Activated CD4-positive, alpha-beta T cell treated with anti-CD3 and anti-CD28 coated beads, Interleukin-2, Interleukin-4, amounts not matched to agents 100 ng/mL and 50 ng/mL, durations not matched to agents 16 hours and 8 hours (primary cell): ENCODE measurements at places on chromosomes 16 and 17.

DNA sequence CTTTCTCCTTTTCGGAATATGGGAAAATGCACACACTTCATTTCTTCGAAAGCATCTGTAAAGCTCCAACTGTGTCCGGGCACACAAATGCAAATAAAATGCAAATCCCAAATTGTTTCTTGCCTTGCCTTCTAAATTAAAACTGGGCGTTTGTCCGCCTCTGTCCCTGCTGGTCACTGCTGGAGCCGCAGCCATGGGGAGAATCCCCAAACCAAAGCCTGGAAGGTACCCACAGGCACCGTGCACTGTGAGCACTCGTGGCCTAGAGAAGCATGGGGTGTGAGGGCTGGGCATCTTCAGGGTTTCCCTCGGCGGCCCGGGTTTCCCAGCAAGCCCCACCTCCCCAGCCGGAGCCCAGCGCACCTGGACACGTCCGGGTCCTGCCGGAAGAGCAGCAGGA is 2.9 kb downstream of the SLC47A2 start:
- no peak for DNase-seq

GRCh38 chr17:80873307-80873951 is 118.2 kb upstream of the CHMP6 start:
- no peak for DNase-seq

DNA sequence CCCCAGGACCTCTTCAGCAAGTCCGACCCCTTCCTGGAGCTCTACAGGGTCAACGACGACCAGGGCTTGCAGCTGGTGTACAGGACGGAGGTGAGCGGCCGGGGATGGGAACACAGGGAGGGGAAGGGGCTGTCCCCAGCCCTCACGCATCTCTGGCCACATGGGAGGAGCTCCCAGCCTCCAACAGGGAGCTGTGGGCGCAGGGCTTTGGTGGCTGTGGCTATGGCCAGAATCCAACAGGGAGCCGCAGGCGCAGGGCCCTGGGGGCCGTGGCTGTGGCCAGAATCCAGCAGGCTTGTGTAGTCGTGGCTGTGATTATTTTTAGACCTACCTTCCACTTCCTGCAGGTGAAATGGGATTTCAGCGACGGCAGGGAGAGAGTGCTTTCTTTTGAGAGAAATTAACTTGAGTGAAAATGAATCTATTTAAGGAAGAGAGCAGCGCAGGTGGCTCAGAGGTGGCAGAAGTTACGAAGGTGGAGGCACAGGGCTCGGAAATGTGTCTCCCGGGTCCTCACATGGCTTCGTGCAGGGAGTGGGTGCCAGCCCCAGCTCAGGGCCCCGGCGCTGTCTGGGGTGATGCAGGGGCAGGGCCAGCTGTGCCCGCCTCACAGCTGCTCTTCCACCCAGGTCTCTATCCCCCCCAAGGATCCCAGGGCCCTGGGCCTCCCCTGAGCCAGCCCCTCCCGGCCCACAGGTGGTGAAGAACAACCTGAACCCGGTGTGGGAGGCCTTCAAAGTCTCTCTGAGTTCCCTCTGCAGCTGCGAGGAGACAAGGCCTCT is 9.4 kb downstream of the CPNE7 start:
- DNase-seq = no peak

GRCh38 chr16:81821436-81822128 is 42.5 kb downstream of the PLCG2 start:
- DNase-seq = no peak

DNA sequence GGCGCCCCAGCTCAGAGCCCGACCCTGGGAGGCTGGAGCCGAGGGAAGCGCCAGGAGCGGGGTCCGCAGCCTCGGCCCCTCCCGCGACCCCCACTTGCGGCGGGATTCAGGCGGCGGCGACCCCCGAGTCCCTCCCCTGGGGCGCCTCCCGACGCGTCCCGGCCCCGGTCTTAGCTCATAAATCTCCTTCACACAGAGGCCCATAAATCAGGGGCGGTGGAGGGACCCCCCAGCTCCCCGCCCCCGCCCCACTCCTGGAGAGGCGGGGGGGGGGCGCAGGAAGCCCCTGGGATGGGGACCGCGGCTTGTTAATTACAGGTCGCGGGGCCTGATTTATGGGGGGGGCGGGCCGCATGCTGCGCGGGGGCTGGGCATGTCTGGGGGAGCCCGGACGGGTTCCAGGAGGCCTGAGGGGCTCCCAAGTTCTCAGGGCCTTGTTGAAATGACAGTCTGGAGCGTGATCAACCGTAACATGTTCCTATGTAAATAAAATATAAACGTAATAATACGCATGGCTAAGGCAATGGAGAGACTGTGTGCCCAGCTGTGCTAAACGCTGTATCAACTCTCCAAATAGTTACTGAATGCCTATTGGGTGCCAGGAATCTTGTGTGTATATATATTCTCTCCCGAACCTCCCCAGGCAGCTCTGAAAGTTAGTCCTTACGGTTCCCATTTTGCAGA is 10.0 kb upstream of the BHLHA9 start:
- no peak for DNase-seq

DNA sequence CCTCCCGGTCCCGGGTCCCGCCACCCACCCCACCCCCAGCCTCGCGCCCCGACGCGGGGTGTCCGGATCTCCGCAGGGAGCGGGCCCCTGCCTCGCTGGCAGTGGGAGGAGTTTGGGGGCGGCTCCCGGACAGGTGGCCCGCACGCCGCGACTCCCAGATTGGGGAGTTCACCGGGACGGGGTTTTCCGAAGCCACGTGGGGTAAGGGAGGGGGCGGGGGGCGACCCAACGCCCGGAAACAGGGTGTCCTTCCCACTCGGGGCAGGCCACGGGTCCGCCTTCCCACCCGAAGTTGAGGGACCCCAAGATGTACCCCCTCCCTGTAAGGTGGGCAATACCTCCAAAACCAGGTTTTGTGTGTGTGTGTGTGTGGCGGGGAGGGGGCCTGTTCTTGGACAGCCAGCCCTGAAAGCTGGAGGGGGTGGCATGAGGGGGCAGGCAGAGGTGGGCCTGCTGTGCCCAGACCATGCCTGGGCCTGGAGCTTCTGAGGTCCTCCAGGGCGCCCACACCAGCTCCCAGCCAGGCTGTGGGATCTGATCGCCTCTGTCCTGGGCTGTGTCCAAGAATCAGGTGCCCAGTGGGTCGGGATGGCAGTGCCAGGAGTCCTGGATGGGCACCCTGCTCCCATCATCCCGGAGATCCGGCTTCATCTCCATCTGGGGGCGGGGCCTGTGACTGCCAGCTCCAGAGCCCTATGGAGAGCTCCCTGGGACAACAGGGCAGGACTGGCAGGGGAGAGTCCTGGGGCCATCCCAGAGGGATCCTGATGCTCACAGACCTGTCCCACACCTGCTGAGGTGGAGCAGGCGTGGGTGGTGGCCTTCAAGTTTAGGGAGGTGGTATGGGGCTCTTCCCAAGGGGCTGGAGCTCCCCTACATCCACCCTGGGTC is 767 bp downstream of the SYNGR2 start:
- peak; percentile 45 for DNase-seq

DNA sequence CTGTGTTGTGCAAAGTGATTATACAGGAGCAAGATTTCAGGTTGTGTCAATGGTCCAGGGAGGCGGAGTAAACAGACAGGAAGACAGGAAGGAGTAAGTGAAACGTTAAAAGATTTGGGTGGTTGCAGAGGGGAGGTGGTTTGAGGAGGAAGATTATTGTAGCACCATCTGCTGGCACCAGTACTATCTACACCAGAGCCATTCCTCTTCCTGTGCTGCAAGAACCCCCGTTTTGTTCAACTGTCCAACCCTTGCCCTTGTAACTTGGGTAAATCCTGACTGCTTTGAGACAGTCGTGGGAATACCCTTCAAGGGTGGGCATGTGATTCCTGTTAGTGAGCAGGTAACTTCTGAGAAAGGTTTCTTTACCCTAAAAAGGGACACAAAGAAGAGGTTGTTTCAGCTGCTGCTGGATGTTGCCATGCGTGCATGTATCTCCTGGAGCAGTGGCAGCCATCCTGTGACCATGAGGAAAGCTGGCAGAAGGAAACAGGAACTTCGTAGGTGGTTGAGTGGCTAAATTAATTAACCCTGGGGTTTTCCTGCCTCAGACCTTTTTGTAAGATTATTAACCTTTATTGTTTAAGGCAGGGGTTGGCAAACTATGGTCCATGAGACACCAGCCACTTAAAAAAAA is 124.1 kb downstream of the PRKCA start:
- DNase-seq = peak; percentile 71

DNA sequence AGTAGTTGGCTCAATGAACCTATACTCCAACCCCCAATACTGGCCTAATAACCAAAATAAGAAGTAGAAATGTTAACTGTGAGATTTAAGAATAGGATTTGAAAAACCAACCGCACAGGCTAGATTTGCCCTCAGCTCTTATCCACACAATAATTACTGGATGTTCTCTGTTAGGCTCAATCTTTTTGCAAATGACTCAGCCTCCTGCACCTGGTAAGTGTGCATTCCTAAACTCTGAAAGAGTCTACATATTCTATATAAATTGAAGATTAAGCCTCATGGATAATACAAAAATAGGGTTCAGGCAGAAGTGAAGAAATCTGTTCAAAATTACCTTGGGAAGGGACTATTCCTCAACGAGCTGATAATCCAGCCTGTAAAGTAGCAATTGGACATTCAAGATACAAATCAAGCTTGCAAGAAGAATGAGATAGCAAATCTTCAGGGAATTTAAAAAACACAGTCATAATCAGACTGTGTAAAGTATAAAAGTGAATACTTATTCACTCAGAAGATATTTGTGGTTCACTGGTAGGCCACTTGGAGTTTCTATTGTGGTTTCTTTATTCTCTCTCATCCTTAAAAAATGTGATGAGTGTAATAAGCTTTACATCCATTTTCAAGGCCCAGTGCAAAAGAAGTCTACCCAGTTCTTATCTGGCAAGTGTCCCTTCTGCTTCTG is 931.9 kb upstream of the SOX9 start:
- DNase-seq = no peak

GRCh38 chr17:5715478-5715877 is 131.2 kb upstream of the NLRP1 start:
- no peak for DNase-seq

DNA sequence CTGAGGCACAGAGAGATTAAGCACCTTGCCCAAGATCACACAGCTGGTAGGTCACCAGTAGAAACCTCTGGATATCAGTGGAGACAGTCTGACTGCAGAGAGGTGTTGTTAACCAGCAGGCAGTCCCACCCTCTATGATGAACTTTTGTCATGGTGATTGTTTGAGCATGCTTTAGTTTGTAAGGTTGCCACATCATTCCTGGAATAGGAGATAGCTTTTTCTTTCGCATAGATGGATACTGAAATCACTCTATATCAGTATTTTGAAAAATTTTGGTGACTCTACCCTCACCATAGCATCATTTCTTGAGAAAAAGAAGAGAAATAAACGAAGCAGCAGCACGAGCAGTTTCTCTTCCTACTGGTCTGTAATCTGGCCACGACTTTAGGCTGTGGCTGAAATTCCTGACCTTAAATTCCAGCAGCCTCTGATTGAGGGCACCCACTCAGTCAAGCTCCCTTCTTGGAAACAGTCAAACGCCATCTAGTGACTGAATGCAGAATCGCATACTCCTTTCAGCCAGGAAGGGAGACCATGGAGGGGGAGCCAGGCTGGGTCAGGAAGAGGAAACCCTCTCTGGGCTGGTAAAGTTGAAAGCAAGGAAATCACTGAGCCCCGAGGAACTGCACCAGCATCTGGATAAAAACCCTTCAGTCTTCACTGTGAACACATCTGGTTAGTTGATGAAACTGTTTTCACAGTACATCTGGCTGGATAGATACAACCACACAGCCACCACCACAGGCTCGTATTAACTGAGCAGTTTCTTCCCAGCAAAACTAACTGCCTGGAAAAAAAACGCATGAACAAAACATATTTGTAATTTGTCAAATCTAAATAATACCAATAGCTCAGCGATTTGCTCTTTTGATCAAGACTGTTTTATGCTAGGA is 108.5 kb upstream of the XYLT1 start:
- peak; percentile 66 for DNase-seq

- no peak for DNase-seq
Measured at GRCh38 chr16:55563797-55564196, 2.7 kb upstream of the CAPNS2 start.

- no peak for DNase-seq
Measured at GRCh38 chr16:71514476-71514875, 11.8 kb upstream of the CHST4 start.

DNA sequence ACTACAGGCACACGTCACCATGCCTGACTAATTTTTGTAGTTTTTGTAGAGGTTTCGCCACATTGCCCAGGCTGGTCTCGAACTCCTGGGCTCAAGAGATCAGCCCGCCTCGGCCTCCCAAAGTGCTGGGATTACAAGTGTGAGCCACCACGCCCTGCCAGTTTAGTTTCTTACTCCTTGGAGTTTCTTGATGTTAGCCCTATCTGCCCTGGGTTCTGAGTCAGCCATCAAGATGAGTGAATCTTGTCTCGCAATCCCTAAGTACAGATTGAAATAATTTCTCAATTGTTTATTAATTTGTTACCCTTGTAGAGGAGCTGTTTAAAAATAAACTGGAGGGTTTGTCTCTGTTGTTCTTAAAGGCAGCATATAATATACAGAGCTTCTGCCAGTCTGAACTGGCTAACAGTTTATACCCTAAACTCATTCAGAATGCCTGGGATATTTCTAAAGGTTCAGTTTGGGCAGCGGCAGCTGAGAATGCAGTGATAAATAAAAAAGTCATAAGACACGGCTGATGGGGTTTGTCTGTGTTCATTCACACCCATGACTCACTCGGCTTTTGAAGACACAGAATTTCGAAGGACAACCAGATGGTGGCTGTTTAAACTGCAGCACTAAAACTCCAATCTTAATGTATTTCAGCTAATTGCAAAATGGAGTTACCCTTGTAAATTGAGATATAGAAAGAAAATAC is 39.6 kb downstream of the GPRC5B start:
- DNase-seq = no peak
